SW480 (cell line): ENCODE measurements at places on chromosomes 7 and 10.
A peak's percentile ranks its signal among the peaks of the same experiment; 100 is the strongest.

DNA sequence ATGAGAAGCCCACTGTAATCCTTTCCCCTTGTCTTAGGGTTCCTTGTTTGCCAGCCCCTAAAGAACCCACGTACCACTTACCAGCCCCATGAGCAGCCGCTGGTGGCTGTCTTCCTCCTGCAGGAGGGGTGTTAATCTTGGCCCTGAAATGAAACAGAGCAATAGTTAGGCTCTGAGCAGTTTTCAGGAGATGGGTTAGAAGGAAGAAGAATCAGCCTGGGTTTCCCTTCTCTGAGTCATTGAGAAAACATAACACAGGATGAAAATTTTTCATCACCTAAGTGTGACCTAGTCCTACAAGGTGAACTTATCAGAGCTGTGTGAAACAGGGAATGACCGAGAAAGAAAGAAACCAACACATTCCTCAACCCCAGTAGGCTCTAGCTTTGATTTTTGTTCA is 90.0 kb downstream of the GSAP start:
- no peak for DNase-seq

GRCh38 chr7:116316838-116317628 is 106.7 kb downstream of the TES start:
- DNase-seq = peak; percentile 8

GRCh38 chr7:56009695-56010094 is 41.5 kb downstream of the PSPH start:
- DNase-seq = peak; percentile 77

GRCh38 chr7:71144963-71145362 is 13.0 kb downstream of the GALNT17 start:
- no peak for DNase-seq

DNA sequence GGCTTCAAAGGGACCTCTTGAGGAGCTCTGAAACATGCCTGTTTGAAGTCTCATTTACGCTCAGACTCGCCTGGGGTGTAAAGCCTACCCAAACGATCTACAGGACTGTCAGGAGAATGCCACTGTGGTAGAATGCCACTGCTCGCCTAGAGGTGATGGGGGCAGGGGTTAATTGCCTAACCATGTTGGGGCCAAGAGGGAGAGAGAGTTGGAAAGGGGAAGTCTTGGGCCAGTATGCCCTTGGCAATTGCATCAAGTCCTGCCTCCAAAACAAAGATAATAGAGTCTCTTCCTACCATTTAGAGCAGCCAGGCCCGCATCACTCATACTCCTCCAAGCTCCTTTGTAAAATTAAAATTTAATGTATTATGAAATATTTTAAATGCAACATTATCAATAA is 25.2 kb downstream of the CDK1 start:
- DNase-seq = no peak
